ENCODE measurements at places on chromosomes 3 and 15. TPM values are rescaled to one million over a fixed set of nuclear protein-coding genes. Genes with fewer than 3 reads are reported as not detected.

The PPARG gene
- 0.52 TPM for total RNA-seq

DNA sequence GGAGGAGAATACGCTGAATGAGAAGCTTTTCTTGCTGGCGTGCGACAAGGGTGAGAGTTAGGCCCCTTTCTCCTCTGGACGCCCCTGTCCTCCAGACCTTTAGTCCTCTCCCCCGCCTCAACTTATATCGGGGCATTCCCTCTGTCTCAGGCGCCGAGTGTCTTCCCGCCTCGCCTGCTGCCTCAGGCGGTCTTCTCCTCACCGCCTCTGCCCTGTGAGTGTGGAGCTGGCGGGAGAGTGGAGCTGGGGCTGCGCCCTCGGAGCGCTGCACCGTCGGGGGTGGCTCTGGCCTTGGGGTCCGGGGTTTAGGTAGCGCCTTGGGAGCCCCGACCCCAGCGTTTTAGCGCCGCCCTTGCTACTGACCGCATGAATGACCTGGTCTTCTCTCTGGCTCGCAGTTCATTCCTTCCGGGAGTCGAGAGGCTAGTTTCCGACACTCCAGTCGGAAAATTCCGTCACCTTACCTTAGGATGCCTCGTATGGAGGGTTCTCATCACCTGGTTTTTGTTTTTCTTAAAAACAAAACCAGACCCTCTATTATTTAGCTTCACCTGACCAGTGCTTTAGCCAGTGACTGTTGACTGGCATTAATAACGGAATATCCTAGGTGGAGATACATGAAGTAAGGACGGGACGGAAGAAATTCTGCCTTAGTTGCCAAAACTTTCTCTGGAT is 985 bp downstream of the TRPC1 start:
- no peak for DNase-seq

DNA sequence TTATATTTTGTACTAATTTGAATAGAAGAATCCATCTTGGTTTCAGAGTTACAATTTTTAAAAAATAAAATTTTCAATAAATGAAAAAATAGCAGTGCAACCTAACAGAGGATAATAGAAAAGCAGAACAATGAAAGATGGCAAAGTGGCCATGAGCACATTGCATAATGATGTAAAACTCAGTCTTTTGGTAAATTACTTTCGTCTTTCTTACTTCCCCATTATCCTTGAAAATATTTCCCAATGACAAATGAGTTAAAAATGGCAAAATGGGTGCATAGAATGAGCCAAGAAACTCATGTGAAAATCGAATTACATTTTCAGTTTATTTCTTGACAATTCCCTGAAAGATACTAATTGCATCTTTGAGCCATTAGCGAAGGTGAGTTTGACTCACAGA is 236.4 kb downstream of the CDIN1 start:
- no peak for DNase-seq

DNA sequence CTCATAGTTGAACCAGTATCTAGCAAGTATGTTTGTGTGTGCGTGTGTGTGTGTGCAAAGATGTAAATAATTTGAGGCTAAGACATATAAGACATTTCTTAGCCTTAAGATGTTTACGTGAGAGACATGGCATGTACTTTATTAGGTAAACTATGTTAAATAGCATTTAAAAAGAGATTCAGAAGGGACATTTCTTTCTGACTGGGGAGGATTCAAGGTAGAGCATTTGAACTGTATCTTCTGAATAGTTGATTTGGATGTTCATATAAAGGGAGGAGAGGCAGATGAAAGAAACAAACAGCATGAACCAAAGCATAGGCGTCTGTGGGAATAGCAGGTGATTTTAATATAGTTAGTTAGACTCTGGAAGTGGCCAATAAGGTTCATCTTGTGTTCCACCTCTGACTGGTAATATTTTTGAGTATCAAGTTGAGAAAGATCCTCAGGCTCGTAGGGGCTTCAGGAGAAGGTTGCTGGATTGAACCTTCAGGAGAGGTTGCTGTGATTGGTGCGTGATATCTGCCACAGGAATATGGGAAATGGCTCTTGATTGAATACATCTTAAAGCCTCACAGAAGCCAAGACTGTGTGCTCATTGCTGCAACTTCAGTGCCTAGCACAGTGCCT is 12.6 kb downstream of the NFKBIZ start:
- no peak for DNase-seq

GRCh38 chr3:184795522-184796190 is 16.3 kb upstream of the VPS8 start:
- DNase-seq = no peak

Data from activated CD4-positive, alpha-beta T cell treated with anti-CD3 and anti-CD28 coated beads, Interleukin-2, amount 10 ng/mL, durations not matched to agents 7 days and 5 days (primary cell).